ENCODE measurements at places on chromosomes 6 and 20.

GRCh38 chr6:33428224-33428965, 8.5 kb downstream of the SYNGAP1 start:
- peak; percentile 15 for DNase-seq

DNA sequence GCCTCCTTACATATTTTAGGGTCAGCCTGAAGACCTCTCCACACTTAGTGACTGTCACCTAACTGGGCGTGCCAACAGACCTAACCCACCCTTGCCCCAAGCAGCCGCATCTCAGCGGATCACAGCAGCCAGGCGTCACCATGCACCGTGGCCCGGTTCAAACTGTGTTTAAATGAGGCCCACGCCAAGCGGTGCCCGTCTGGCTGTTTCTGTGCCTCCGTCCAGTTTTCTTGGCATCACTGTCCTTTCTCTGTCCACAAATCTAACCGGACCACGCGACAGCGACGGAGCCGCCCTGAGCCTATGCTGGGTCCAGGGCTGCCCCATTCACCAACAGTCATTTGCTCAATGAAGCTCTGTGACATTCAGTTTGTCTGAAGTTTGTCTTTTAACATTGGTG, 393.3 kb downstream of the THBS2 start:
- no peak for DNase-seq

DNA sequence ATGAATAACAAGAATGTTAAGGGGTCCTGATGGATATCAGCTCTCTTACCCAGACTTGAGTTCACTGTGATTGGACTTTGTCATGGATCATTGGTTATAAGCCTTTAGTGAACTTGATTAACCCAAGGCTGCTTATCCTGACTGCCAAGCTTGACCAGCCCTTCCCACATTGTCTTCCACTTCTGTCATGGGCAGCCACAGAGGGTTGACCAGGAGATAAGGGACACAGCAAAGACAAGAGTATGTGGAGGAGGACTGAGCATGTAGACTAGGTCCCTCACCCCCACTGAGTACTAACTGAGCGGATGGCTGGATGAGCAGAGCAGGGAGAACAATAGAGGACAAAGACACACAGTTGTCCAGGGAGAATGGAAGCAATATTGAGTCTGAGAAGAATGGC, 52.5 kb downstream of the FAXC start:
- no peak for DNase-seq

GRCh38 chr20:43944653-43945235, 30.1 kb downstream of the TOX2 start:
- no peak for DNase-seq

DNA sequence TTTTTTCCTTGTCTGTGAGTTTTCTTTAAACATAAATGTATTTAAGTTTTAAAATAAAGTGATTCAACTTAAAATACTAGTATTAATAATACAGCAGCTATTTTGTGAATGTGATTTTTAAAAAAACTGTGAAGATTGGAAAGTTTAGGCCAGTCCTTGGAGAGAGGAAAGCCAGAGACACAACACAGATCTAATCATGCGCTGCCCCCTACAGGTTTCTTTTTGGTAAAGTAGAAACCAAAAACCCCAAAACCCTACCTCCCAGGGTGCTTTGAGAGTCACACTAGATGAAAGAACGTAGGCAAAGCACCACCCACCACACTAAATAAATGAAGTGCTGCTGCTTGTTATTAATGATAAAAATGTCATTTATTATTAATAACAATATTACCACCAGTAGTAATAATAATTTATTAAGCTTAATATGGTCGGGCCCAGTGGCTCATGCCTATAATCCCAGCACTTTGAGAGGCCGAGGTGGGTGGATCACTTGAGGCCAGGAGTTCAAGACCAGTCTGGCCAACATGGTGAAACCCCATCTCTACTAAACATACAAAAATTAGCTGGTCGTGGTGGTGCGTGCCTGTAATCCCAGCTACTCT, 33.7 kb downstream of the SLC9A8 start:
- DNase-seq: peak; percentile 47

GRCh38 chr6:165556116-165556843, 106.8 kb downstream of the PDE10A start:
- DNase-seq: no peak

DNA sequence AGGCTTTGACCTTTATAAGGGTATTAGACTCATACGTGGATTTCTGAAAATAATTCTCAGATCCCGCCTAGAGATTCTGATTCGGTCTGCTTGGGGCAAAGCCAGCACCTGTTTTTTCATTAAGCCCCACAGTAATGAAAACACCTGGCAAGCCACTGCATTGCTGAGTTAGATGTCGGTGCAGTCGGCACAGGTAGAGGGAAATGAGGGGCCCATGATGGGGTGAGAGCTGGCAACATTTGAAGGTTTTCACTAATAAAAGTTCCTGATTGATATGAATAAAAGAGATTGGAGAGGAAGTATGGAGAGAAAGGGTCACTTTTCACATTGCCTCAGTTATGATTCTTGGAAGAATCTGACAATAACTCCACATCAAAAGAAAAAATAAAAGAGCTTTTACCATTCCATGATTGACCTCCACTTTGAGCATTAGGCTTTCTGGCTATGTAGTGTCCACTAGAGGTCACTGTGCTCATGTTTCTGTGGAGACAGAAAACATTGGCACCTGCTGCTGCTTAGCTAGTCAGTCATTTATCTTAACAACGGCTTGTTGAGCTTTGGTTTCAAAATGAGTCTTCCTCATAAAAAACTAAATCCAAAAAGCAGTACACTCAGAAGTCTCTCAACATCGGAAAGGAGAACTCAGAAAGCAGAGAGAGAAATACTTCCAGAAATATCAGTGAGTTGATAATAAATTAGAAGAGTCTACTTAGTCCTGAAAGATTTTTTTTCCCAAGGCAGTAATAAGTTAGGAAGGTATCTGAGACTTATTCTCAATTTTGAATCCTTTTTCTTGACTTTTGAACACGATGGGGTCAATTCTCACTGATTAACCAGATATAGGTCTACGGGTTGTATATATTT, 53.3 kb upstream of the KLHL31 start:
- DNase-seq: peak; percentile 56

- DNase-seq: no peak
These were observed 68.4 kb downstream of the ARID1B start for GRCh38 chr6:156845454-156846155.
